Psoas muscle (tissue), 8 donors: ENCODE measurements at places on chromosomes 3 and 15. TPM values are rescaled to one million over a fixed set of nuclear protein-coding genes. Genes with fewer than 3 reads are reported as not detected.

SNX22 gene
- polyA plus RNA-seq, result 0.31 TPM

GOLGA6L10 gene
- polyA plus RNA-seq, result 0.39 TPM

PLXND1 gene
- polyA plus RNA-seq, result 15.5 TPM

CSPG4 gene
- polyA plus RNA-seq, result 8.1 TPM

DNA sequence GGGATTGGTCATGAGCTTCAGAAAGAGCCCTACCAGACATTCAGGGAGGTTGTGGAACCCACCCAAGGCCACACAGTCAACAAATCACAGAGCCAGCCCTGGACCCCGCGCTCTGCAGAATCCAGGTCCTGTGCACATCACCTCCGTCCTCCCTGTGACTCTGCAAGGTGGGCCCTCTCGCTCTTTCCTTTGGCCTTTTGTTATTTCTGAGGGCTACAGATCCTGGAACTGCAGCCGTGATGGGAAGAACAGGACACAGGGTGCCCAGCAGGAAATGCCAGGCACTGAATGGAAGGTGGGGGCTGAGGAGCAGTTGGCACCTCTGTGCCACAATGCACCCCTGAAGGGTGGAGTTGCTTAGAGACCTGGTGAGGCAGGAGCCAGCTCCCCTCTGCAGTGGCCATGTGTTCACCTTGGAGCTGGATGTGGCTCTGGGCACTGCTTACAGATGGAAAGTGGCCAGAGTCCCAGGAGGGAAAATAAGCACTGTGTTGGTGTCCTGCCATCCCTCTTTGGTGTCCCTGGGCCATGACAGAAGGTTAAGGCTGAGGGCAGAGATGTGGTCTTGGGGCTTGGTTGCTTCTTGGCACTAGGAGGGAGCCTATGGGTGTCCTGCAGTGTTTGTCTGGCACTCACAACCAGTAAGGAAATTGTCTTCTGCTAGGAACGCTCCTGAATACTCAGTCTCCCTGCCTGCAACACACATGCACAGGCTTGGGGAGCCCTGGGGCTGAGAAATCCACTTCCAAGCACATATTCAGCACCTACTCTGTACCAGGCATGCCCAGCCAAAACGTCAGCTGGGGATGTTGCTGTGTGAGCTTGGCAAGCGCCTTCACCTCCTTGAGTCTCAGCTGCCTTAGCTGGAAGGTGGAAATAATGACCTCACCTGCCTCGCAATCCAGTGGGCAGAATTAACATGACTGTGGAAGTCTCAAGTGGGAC lies 98.0 kb upstream of the SLC6A6 start:
- no peak for DNase-seq

GRCh38 chr3:10434144-10434937 lies 71.0 kb downstream of the ATP2B2 start:
- no peak for DNase-seq

DNA sequence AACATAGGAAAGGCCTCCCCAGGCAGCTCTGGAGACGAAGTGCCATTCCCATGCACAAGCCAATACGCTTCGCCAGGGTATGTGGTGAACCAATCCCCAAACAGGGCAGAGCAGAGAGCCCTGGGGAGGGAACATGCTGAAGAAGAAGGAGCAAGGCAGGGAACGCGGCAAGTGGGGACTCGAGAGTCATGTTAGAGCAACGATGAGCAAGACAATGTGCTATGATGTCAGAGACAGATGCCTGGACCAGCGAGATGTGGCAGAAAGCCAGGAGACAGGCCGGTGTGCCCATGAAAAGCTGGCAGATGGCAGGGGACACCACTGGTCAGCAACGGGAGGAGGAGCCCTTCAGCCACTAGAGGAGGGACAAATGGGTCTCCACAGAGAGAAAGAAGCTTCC lies 39.6 kb downstream of the NIPA2 start:
- no peak for DNase-seq

GRCh38 chr3:134369231-134369741 lies 5.0 kb downstream of the AMOTL2 start:
- no peak for DNase-seq

DNA sequence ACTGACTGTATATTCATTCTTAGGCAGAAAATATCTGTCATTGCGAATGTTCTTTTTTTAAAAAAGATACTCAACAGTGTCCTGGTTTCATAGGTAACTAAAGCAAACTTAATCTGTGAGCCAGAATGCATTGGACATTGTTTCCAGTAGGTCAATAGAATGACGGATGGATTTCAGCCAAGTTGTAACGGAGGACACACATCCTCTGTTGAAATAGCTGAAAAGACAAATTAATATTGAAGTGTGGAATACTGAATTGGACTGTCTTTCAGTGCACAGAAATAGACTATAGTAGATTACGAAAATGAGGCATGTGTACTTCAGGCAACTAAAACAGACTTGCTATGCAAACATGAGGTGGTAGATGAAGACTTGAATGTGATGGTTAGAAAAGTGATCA lies 461.6 kb downstream of the WDR72 start:
- no peak for DNase-seq

- DNase-seq, result no peak
Measured at GRCh38 chr3:196883361-196883760, 15.6 kb downstream of the SENP5 start.

DNA sequence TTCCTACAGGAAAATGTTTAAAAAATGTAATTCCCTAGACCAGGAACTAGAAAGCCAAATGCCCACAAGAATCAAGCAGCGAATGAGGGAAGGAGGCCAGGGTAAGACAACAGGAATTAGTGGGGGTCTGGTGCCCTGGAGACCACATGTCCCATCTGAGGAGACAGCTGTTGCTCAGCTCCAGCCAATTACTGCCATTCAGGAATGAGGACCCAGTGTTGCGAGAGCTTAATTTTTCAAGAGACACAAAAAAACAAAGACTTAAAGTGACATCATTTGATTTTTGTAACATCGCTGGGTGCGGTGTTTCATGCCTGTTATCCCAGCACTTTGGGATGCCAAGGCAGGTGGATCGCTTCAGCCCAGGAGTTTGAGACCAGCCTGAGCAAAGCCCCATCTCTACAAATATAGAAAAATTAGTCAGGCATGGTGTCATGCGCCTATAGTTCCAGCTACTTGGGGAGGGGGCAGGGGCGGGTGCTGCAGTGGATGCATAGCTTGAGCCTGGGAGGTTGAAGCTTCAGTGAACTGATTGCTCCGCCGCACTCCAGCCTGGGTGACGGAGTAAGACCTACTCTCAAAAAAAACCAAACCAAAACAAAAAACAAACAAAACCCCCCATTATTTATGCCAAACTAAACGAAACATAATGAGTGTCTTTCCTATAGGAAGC lies 52.8 kb upstream of the LRIG1 start:
- DNase-seq, result no peak

GRCh38 chr3:173588556-173588955 lies 191.0 kb downstream of the NLGN1 start:
- DNase-seq, result no peak

GRCh38 chr15:29457729-29458128 lies 188.1 kb upstream of the NSMCE3 start:
- DNase-seq, result no peak

GRCh38 chr3:187264021-187264420 lies 27.5 kb downstream of the MASP1 start:
- DNase-seq, result no peak

DNA sequence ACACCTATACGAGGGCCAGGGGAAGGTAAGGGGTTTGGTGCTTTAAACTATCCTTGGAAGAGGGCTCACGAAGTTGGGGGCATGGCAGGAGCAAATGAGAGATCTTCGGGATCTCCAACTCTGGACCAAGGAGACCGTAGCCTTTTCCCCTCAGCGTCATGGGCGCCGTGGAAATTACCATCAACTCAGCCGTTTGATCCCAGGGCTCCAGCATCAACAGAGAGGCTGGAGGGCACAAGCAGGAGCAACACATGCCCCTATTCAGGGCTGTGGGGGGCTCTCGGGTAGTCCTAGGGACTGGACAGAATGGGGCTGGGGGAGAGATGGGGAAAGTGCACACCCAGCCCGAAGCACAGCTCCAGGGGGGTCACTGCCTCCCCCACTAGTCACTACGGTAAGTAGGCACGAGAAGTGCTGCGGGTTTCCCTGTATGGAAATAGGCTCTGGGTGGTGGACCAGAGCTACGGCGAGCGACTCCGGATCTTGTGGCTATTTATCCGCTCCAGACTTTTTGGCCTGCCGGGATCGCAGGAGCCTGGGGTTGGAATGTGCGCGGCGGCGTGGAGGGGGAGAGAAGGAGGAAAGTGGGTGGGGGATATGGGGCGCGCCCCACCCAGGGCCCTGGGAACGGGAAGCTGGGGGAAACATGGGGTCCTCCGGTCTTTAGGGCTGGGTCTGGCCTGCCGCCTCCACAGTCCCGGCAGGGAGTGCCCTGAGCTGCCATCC lies 539 bp upstream of the LAMB2 start:
- peak; percentile 89 for DNase-seq

DNA sequence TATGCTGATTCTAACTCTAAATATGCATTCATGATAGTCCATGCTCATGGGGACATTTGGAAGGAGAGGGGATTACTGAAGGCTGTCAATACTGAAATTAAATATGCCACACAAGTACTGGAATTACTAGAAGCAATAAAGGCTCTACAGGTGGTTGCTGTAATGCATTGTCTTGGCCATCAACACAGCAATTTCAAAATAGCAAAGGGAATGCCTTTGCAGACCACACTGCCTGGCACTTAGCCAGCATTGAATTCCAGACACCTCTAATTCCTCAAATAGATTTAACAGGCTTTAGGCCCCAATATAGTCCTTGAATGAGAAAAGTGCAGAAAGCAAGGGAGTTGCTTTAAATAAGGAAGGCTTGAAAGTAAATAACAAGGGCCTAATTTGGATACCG lies 115.8 kb upstream of the PLCL2 start:
- no peak for DNase-seq

DNA sequence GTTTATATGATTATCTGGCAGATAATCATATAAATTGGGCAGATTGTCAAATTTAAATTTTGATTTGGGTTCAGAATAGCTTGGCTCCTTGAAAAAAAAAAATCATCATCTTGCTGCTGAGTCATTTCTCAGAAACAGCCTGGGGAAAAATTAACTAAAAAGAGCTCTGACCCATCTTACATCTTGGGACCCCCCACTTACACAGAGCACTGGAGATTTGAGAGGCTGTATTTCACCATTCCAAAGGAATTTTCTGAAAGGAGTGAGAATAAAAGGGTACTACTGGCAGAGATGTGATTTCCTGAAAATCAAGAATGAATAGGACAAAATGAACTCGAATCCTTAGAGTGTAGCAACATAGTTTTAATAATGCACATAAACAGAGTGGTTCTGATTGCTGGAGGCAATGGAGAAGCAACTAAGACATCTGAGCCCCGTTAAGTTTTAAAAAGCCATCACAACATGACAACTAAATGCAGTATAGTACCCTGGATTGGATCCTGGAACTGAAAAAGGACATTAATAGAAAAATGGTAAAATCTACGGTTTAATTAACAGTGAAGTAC lies 97.5 kb downstream of the RFTN1 start:
- DNase-seq, result no peak

DNA sequence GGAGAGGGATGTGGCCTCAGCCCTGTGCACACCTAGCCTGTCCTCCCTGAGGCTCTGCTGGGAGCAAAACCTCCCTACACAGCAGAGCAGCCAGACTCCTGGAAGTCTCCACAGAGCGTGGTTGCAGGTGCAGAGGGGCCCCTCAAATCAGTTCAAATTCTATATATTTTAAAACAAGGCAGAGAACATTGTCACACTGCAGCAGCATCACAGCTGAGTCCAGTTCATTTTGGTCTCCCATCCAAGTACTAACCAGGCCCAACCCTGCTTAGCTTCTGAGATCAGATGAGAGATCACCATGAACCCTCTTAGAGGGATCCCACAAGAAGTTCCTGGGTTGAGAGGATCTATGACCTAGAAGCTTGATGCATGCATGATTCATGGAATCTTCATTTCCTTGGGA lies 331.0 kb upstream of the RGMA start:
- DNase-seq, result no peak

DNA sequence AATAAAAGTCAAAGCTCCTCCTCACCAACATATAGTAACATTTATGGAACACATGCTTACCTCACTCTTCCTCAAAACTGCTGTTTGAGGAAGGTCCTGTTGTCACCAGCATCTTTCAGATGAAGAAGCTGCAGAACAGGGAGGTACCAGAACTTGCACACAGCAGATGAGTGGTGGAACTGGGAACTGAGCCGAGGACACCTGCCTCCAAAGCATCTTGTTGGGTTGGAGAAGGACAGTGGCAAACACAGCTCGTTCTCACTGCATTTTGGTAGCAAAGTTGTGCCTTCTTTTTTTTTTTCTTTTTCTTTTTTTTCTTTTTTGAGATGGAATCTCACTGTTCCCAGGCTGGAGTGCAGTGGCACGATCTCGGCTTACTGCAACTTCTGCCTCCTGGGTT lies 76.0 kb downstream of the CEMIP start:
- DNase-seq, result no peak

DNA sequence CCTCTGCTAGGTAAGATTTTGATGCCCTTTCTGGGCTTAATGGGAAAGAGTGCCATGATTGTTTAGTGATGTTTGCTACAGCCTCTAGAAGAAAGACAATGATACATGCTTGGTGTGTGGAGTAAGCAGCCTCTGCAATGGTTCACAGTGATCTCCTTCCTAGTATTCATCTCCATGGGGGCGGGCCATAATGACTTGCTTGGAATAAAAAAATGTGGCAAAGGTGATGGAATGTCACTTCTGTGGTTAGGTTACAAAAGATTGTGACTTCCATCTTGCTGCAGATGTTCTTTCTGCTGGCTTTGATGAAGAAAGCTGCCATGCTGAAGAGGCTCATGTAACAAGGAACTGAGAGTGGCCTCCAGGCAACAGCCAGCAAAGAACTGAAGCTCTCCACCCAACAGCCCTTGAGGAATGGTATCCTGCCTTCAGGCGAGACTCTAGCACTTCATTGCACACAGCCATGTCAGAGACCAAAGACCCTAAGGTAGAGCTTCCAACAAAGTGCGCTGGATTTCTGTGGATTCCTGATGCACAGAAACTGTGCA lies 139.1 kb upstream of the LRIG1 start:
- DNase-seq, result no peak

GRCh38 chr3:127717357-127718244 lies 44.8 kb downstream of the ABTB1 start:
- no peak for DNase-seq

DNA sequence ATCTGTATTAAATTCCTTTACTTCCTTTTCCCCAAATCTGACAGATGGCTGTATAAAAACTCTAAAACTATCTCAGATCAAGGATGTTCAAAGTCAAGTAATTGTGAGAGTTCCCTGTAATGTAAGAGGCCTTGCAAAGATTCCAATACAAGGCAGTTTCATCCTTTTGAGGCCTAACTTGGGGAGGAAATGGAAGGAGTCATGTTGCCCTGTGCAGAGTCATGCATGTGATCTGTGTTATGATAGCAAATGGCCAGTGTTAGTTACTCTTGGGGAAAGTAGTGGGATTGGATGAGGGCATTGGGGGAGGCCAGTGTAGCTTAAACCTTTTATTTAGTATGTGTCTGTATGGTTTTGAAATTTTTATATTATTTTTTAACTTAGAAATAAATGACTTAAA lies 23.7 kb upstream of the FBXL22 start:
- DNase-seq, result no peak
